ENCODE measurements at places on chromosomes 12 and 14. TPM values are rescaled to one million over a fixed set of nuclear protein-coding genes. Genes with fewer than 3 reads are reported as not detected.

LGR5 gene
- polyA plus RNA-seq, result 2.4 TPM

EFS gene
- 56.9 TPM for polyA plus RNA-seq

DIO3 gene
- 3.7 TPM for polyA plus RNA-seq

PIGH gene
- 14.6 TPM for polyA plus RNA-seq

TSHR gene
- polyA plus RNA-seq, result 0.84 TPM

ABCD2 gene
- 0.66 TPM for polyA plus RNA-seq

HOXC4 gene
- polyA plus RNA-seq, result 21.4 TPM

LRP1-AS gene
- 0.45 TPM for polyA plus RNA-seq

RAPGEF3 gene
- 14.0 TPM for polyA plus RNA-seq

TAS2R42 gene
- not detected for polyA plus RNA-seq

CLEC4E gene
- polyA plus RNA-seq, result not detected

KCNK13 gene
- 0.40 TPM for polyA plus RNA-seq

CISTR gene
- not detected for polyA plus RNA-seq

LRFN5 gene
- 8.4 TPM for polyA plus RNA-seq

KRT83 gene
- polyA plus RNA-seq, result not detected

KLRD1 gene
- polyA plus RNA-seq, result 0.59 TPM

P2RX2 gene
- polyA plus RNA-seq, result not detected

CLEC7A gene
- polyA plus RNA-seq, result 4.2 TPM

IPO4 gene
- polyA plus RNA-seq, result 33.5 TPM

CIROP gene
- polyA plus RNA-seq, result not detected

PRDM4 gene
- polyA plus RNA-seq, result 19.9 TPM

AQP6 gene
- 0.09 TPM for polyA plus RNA-seq

RD3L gene
- not detected for polyA plus RNA-seq

STAC3 gene
- polyA plus RNA-seq, result 476 TPM

ADGRD1 gene
- polyA plus RNA-seq, result 9.3 TPM

GLT1D1 gene
- polyA plus RNA-seq, result 1.5 TPM

KRT75 gene
- not detected for polyA plus RNA-seq

FSCB gene
- polyA plus RNA-seq, result not detected

WSCD2 gene
- 1.7 TPM for polyA plus RNA-seq

PLEKHA5 gene
- 15.1 TPM for polyA plus RNA-seq

CD9 gene
- polyA plus RNA-seq, result 45.9 TPM

RTL1 gene
- polyA plus RNA-seq, result 69.2 TPM

LRTM2 gene
- 0.31 TPM for polyA plus RNA-seq

L2HGDH gene
- 6.7 TPM for polyA plus RNA-seq

LLPH gene
- 23.9 TPM for polyA plus RNA-seq

FAM90A1 gene
- polyA plus RNA-seq, result 1.0 TPM

STXBP6 gene
- polyA plus RNA-seq, result 24.9 TPM

CLEC1B gene
- polyA plus RNA-seq, result not detected

MYO1A gene
- polyA plus RNA-seq, result 0.57 TPM

LBHD2 gene
- polyA plus RNA-seq, result not detected

PLCZ1 gene
- polyA plus RNA-seq, result not detected
